Kidney capillary endothelial cell (primary cell): ENCODE measurements at places on chromosomes 6 and 20.

DNA sequence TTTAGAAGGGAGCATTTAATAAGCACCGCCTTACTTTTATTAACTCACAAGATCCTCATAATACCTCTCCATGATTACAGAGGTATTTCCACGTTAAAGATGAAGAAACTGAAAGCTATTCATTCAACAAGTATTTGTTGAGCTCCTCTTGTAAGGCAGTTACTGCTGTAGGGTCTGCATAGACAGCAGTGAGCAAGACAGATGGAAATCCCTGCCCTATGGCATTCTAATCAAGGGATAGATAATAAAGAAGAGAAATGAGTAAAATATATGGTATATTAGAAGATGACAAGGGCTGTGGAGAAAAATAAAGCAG lies 77.8 kb upstream of the CTNNBL1 start:
- no peak for DNase-seq

- DNase-seq, result no peak
Observed at GRCh38 chr6:125872259-125872921, 81.6 kb downstream of the NCOA7 start.

DNA sequence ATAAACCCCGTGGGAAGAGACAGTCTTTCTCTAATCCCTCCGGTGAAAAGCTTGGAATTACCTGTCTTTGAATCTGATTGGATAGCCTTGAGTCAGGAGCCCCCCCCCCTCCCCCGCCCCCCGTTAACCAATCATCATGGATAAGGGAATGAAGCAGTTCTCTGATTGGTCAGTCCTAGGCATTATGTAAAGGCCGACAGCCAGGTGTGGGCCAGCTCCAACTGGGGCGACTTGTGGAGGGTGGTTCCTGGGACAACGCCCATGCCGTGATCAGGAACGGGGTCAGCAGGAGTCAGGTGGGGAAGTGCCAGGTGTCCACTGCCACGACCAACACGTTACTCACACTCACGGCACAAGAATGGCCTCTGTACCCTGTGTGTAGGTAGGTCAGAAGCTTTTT lies 406.8 kb upstream of the SULF2 start:
- no peak for DNase-seq

- DNase-seq, result no peak
Observed at GRCh38 chr20:19936466-19937200, 80.5 kb upstream of the NAA20 start.

DNA sequence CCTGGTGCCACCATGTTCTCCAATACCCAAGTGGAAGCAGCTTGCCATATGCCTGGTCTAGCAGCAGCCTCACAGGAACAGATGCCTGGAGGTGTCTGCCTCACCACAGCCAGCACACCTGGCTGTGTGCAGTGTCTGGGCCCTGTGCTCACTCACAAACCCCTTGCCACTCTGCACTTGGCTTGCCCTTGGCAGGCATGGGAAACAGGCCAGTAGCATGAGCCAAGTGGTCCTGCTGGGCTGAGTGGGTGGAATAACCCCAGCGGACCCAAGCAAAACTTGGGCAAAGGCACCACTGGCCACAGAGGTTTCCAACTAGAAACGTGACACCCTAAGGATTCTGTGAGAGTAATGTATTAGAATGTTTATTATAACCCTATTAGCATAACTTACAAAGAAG lies 600.5 kb upstream of the GJE1 start:
- DNase-seq, result no peak

GRCh38 chr6:148316308-148316707 lies 26.3 kb upstream of the SASH1 start:
- no peak for DNase-seq

GRCh38 chr20:17688965-17689364 lies 6.9 kb upstream of the RRBP1 start:
- no peak for DNase-seq

DNA sequence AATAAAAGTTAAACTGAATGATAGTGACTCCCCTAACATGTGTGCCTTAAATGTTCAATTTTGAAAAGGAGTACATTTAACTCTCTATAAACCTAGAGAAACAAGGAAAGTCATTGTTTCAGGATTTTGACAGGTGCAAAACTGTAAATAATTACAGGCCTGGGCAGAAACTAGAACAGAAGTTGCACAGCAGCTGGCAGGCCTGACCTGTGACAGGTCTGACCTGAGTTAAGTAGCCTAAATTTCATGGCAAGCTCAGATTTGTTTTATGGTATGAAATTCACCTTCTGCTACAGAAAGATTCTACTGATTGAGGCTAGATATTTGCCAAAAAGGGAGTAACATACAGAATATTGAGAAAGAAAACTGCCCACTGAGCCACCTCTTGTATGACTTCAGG lies 166.1 kb downstream of the CDKAL1 start:
- DNase-seq, result no peak
